ENCODE measurements at places on chromosomes 5 and 9.
A peak's percentile ranks its signal among the peaks of the same experiment; 100 is the strongest.

GRCh38 chr9:135858491-135859185 lies 48.7 kb downstream of the CAMSAP1 start:
- DNase-seq: no peak

GRCh38 chr9:125332527-125332926 lies 70.9 kb downstream of the GAPVD1 start:
- DNase-seq: no peak

GRCh38 chr9:108212184-108212583 lies 643.6 kb downstream of the ACTL7B start:
- no peak for DNase-seq

DNA sequence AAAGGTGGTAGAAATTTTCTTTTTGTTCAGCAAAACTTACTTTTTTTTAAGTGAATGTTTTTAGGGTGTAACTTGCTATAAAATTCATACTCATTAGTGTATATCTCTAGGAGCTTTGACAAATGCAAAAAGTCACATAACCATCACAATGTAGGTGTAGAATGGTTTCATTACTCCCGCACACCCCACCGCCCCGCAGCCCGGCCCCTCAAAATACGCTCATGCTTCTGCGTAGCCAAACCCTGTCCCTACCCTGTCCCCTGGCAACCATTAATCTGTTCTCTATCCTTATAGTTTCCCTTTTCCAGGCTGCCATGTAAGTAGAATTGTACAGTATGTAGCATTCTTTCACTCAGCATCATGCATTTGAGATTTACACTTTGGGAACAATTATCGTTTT lies 9.2 kb upstream of the PRLR start:
- DNase-seq: no peak

DNA sequence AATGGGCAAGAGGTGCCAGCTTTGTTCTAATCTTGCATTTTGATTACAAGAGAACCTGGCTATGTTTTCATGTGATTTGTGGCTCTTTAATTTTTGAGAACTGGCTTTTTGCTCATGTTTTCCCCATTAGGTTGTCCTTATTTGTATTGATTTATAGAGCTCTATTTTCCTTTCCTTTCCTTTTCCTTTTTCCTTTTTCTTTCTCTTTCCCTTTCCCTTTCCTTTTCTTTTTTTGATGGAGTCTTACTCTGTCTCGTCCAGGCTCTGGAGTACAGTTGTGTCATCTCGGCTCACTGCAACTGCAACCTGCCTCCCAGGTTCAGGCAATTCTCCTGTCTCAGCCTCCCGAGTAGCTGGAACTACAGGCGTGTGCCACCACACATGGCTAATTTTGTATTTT lies 55.5 kb downstream of the GPBP1 start:
- no peak for DNase-seq

DNA sequence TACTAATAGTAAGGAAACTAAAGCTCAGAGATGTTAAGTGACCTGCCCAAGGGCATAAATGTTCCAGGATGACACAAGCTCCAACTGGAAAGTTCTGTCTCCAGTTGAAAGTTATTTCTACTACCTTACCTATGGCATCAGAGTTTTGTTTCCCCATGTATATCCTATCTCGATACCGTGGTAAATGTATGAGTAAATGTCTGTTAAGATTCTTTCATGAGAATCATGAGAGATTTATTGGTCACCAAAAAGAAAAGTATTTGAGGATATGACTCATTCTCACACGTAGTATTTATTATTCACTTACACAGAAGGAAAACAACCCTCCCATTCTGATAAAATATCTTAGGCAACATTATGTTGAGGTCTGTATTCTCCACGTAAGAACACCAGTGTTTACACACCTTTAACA lies 11.1 kb upstream of the SHOC1 start:
- DNase-seq: peak; percentile 37

DNA sequence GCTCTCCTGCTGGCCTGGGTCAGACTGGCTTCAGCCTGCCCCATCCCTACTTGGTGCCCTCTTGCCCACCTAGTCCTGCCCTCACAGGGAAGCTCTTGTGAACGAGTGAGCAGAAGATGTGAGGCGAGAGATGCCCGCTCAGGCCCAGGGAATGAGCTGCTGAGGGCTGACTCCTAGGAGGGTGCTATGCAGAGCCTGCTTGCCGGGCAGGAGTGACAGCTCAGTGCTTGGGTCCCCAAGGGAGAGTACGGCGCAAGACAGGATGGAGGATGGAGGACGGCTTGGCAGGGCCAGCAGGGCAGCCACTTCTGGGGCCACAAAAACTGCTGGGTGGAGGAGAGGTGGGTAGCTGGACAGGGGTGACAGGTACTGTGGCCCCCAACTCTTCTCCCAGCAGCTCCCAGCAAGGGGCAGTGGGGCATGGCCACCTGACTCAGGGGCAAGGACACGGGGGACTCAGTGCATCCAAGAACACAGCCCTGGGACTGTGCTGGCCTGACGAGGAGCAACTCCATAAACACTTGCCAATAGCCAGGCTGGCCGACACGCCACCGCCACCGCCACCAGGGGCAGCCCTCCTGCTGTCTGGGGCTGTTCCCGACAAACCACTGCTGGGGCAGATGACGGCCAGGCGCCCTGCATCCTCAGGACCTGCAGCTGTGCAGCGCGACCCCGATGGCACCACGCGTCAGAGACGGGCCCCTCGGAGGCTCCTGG lies 55.6 kb upstream of the UBAC1 start:
- no peak for DNase-seq

DNA sequence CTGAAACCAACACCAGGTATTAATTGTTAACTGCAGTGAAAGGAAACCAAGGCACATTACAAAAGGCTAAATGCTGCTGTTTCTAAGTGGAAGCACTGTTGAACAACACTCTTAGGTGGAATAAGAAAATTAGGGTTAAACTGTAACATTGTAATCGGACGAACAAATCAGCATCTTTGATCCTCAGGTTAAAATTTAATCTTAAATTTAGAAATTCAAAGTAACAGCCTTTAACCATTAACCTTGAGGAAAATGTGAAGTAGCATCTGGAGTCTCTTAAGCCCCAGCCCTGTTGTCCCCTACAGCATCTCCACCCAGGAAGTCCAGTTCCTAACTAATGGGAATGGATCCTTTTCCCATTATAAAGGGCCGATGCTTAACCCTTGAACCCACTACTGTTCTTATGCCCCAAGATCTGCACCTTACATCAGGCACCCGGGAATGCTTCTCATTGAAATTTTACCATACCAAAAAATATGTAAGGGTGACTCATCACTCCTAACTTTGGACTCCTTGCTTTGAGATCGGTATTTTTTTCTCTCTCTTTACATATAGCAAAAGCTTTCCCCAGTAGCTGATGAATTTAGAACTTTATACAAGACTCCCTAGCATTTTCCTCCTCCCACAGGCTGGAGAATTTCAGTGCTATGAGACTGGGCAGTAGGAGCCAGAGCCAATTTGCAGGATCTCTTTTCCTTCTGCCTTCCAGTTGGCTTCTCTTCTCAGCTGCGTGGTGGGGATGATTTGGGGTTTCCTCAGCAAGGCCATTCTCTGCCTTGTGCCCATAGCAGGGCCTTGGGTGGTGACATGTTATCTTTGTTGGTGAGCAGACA lies 32.0 kb upstream of the ITGA2 start:
- DNase-seq: no peak

GRCh38 chr5:108079753-108080152 lies 302.1 kb downstream of the FBXL17 start:
- peak; percentile 70 for DNase-seq

DNA sequence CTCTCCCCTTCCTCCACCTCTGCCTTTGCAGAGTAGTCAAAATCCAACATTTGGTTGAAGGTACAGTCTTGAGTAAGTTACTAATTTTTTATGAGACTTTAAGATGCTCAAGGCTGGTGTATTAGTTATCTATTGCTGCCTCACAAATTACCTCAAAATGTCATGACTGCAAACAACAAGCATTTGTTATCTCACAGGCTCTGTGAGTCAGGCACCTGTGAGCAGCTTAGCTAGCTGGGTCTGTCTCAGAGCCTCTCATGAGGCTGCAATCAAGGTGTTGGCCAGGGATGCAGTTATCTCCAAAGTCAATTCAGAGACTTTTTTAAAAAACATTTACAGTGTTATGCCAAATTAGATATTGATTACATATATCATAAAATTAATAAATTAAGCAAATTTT lies 371.3 kb upstream of the RGMB start:
- no peak for DNase-seq

- no peak for DNase-seq
These were observed 187.3 kb upstream of the NMUR2 start for GRCh38 chr5:152592416-152592815.

DNA sequence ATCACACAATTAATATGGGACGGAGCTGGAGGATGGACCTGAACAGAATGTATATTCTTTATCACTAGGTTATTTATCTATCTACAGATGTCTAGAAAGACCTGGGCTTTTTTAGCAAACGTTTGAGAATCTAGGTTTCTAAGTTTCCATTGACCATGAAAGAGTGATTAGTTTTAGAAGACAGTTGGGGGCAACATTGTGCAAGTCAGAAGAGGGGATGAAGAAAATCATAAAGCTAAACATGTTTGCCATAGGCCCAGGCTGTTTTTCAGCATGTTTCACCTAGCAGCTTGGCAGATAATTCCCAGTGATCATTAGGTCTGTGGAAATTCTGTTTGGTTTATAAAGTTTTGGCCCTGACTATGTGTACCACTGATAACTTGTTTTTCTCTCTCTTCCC lies 44.1 kb upstream of the CDKN2B start:
- no peak for DNase-seq

DNA sequence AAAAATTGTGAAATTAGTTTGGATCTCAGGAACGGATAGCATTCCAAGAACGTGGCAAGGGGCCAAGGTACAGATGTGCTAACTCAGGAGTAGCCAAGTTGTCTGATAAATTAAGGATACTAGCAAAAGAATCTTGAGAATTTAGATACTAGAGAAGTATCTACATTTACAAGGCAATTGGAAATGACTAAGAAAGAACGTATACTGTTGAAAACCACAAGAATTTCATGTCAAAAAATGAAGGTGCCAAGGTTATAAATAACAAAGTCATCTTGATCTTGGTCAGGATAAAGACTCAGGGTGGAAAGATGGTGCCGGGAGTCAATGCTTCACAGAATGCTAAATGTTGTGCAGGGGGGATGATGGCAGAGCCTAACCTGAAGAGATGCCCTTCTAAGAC lies 19.2 kb downstream of the CAPSL start:
- peak; percentile 60 for DNase-seq

- no peak for DNase-seq
These were observed 21.4 kb downstream of the LCP2 start for GRCh38 chr5:170276140-170276539.

GRCh38 chr5:169085636-169086035 lies 215.3 kb downstream of the SLIT3 start:
- DNase-seq: no peak

- no peak for DNase-seq
These were observed 11.1 kb downstream of the NIPSNAP3B start for GRCh38 chr9:104774831-104775573.

DNA sequence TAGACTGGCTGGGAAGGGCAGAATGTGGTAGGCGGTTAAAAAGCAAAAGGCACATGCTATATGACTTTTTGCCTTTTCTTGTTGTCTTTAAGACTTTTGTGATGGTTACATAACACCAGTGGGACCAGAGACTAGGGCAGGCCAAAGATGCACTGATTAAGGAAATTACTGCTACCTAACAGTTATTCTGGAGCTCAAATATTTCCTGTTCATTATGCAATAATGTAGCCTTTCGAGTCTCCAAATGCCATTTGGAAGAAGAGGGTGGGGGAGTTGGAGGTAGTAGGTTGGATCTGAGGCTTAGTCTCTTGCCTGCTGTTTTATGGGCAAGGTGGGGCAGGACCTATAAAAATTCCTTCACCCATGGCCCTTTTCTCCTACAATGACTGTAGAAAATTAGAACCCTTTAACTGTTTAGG lies 51.7 kb downstream of the SH3GL2 start:
- DNase-seq: no peak

- no peak for DNase-seq
These were observed 74.9 kb upstream of the HMHB1 start for GRCh38 chr5:143737062-143737461.

- no peak for DNase-seq
These were observed 129.7 kb upstream of the IQGAP2 start for GRCh38 chr5:76273206-76273885.

DNA sequence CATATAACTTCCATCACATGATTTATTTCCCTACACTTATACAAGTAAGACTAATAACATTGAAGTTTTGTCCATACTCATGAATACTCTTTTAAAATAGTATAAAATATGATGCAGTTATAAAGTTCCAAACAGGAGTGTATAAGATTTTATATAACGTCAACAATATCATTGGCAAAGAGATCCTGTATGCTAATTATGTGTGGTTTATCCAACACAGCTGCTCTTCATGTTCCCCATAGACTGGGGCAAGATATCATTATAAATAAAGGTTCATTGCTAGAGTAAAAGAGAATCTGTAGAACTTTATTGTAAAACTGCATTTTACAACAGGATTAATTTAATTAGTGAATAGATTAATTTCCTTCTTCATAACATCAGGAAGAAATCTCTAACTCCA lies 16.9 kb downstream of the CDH9 start:
- no peak for DNase-seq

DNA sequence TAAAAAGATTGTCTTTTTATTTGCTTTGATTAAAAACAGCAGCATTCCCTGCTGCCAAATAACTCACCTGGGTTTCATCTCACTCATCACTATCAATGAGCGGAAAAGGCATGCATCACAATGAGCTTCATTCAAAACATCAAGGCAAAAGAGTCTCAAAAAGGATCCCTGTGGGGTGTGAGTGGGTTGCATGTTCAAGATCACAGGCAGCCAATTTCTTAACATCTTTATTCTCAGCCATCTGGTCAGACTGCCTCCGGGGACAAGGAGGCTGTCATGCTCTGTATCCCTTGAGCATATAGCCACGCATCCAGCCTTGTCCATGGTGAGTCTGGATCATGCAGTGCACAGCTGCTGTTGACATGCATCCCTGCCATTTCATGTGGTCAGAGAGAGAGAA lies 117.1 kb downstream of the ICE1 start:
- DNase-seq: no peak

DNA sequence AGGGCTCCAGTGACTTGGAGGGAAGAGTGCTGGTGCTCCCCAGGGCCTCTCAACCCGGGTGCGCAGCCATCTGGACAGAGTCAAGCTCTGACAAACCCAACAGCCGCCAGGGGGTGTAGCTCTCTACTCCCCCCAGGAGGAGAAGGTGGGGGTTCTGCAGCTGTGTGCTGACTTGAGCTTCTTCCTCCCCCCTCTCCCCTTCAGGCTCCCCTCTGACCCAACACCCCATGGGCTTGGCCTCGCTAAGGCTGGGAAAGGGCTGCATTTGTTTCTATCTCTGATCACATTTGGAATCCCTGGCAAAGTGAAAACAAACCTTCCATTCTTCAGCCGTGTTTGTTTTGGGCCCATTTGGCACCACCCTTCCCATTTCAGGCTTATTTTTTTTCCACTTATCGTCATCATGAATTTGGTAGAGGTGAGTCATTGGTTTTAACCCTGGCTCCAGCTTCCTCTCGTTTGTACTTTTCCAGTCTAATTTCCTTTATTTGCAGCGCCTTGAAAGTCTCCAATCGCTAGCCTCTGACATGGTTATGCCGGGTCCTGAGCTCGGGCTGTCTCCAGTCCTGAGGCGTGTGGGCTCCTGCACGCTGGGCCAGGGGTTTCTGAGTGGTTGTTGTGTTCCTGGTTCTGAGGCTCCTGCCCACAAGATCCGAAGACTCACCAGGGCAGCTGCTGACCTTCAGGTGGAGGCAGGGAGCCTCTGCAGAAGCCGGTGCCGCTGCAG lies 36.1 kb downstream of the DAP start:
- DNase-seq: peak; percentile 87

GRCh38 chr9:68738358-68738757 lies 33.3 kb downstream of the PIP5K1B start:
- DNase-seq: no peak

All from retinal pigment epithelial cell (primary cell).